ENCODE measurements at places on chromosomes 13 and 19. TPM values are rescaled to one million over a fixed set of nuclear protein-coding genes. Genes with fewer than 3 reads are reported as not detected.

Gene SMIM44
- total RNA-seq, result not detected

DNA sequence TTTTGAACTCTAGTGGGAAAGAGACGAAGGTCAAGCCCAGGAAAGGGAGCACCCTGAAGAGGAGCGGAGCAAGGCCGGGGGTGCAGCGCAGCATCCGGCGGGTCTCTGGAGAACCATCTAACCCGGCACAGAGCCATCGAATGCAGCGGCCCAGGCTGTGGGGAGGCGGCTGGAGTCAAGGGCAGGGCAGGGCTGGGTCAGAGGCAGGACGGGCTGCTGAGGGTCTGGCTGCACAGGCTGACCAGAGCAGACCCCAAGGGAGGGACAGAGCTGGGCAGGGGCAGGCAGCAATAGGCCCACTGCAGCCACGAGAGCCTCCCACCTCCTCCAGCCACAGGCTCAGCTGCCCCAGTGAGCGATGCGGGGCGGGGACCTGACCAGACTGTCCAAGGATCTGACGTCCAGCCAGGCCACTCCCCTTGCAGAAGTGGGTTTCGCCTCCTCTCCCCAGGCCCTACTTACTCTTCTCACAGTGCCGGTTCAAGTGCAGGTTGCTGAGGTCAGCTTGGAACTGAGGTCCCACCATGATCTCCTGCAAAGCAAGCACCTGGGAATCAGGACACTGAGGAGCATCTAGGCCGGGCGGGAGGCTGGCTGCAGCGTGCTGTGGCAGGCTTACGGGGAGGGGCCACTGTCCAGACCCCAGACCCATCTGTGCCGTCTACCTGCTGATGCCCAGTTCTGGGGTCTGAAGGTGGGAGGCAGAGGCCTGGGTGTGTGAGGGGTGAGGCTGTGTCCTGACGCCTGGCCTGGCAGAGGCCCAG is 19.2 kb downstream of the MIER2 start:
- no peak for DNase-seq

Gene PTH2
- not detected for total RNA-seq

DNA sequence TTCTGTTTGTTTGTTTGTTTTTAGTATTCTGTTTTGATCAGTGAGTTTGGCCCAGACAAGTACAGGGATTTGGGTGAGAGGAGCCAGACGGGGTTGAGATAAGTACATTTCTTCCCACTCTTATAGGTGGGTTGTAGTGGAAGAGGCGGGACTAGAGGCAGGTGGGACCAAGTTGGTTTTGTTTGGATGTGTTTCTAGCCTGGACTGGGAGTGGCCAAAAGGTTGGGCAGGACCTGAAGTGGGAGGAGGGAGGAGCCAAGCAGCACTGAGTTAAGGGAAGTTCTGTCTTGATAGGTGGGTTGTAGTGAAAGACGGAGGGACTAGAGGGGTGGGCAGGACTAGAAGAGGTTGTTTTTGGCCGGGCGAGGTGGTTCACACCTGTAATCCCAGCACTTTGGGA is 9.0 kb downstream of the DNASE2 start:
- DNase-seq, result no peak

DNA sequence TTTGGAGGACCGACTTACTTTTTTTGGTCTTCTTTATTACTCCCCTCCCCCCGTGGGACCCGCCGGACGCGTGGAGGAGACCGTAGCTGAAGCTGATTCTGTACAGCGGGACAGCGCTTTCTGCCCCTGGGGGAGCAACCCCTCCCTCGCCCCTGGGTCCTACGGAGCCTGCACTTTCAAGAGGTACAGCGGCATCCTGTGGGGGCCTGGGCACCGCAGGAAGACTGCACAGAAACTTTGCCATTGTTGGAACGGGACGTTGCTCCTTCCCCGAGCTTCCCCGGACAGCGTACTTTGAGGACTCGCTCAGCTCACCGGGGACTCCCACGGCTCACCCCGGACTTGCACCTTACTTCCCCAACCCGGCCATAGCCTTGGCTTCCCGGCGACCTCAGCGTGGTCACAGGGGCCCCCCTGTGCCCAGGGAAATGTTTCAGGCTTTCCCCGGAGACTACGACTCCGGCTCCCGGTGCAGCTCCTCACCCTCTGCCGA is 409 bp downstream of the FOSB start:
- DNase-seq, result no peak

- DNase-seq, result no peak
Observed at GRCh38 chr19:17560205-17560595, 4.8 kb downstream of the COLGALT1 start.

DNA sequence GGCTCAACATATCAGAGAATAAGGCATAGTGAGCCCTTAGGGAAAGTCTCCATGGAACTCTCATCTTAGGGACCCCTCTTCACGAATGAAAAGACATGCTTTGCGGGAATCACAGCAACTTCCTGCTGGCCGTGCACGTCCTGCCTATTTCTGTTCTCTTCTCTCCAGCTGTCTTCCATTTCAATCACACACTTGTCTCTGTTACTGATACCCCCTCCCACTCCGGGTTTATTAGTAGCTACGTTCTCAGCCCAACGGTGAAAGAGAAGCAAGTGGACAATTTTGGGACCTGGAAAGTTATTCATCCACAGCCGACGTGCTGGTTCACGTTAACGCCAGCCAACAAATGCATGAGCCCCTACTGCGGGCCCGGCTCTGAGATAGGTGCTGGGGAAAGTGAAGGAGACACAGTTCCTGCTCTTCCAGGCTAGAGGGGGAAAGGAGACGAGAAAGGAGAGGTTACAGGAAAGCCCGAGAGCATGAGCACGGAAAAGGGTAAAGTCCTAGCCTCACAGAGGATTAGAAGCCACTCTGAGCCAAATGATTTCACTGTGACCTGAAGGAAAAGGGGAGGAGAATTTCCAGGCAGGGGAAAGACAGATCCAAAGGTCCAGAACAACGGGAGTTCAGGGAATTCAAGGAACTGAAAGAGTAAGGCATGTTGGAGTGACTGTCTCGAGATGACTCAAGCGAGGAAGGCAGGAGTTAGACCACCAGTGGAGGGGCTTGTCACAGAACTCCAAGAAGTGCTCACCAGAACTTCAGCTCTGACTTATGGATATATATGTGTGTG is 81.8 kb upstream of the CLDN10 start:
- no peak for DNase-seq

Gene CCNA1
- total RNA-seq, result 1.8 TPM

DNA sequence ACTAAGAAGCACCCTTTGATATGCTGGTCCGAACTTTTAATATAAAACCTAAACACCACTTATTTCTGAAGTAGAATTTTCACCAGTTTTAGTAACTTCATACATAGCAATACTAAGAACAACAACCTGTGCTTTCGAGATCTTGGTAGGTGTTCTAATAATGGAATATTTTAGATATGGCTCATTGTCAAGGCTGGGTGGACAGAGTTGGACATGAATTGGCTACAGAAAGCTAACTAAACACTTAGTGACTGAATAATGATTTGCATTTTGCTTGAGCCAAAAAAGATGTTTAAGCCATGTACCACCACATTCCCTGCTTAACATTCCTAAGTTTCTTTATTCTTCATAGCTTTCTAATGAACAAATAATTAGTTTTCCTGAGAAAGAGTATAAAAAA is 344.3 kb upstream of the SGCG start:
- no peak for DNase-seq

DNA sequence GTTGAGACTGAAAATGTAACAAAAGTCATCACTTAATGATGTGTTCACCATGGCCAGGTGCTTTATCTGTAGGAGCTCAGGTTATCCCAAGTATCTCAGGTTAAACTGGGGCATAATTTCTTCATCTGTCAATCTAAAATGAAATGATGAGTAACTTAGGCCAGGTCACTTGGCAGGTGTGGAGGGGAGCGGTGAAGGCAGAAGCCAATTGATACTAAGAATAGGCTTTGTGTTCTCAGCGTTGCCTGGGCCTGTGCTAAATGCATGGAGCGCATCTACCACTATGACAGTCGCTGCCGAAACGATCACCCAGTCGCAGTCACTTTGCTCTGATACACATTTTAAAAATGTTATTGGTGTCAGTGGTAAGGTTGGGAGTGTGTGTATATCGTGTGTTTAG is 91.6 kb downstream of the FGF9 start:
- DNase-seq, result no peak

DNA sequence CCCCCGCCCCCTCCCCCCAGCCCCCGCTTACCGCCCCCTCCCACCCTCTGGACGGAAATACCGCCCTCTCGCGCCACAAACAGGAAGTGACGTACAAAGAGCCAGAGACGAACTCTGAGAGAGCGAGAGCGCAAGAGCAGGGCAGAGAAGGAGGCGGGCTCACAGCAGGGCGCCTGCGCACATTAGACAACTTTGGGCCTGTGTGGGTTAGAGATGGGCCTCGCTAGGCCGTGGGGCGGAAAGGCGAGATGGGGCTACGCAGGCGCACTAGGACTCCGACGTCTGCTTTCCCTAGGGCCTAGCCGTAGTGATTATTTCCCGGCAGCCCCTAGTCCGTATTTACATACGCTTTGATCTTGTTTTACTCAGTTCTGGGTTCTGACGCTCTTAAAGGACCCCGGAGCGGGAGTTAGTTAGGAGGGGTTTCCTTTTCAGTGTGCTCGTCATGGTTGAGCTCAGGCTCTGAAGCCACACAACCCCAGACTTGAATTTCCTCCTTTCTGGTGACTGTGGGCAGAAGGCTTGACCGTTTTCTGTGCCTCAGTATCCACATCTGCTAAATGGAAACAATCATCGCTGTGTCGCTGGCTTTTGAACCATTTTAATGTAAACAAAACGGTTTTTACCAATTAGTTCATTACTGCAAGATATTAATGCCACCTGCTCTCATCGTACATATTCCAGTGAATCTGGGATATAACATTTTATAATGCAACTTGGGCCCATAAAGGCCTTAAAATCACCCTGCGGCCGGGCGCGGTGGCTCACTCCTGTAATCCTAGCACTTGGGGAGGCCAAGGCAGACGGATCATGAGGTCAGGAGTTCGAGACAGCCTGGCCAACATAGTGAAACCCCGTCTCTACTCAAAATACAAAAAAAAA is 449 bp upstream of the AKT2 start:
- DNase-seq, result peak; percentile 99

Gene EFNB2
- 10.1 TPM for total RNA-seq

DNA sequence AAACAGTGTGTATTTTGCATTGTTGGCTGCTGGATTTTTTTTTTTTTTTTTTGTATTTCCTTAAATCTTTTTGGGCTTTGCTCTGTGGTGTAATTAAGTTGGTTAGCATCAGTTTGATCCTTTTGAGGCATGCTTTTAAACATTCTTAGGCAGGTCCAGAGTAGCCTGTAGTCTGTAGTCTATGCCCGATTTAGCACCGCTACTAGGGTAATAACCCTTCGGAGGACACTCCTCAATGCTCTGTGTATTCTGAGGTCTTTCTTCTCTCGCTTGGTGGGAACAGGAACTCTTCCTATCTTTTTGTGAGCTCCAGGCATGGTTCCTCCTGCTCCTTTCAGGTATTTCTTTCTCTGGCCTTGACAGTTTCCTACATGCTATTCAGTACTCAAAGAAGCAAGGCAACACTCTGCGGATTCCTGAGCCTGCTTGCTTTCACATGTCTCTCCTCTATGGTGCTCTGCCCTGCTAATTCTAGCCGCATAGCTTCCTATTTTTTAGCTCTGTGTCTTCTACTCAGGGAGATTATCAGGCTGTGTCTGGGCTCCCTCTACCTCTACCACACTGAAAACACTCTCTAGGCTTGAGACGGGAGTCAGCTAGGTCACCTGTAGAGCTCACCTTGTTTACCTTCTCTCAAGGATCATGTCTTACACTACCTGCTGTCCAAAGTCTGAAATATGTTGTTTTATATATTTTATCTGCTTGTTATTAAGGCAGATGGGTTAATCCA is 195.1 kb downstream of the NDFIP2 start:
- no peak for DNase-seq

Gene EVI5L
- total RNA-seq, result 21.5 TPM

- peak; percentile 61 for DNase-seq
Observed at GRCh38 chr13:93624311-93624777, 397.7 kb downstream of the GPC6 start.

DNA sequence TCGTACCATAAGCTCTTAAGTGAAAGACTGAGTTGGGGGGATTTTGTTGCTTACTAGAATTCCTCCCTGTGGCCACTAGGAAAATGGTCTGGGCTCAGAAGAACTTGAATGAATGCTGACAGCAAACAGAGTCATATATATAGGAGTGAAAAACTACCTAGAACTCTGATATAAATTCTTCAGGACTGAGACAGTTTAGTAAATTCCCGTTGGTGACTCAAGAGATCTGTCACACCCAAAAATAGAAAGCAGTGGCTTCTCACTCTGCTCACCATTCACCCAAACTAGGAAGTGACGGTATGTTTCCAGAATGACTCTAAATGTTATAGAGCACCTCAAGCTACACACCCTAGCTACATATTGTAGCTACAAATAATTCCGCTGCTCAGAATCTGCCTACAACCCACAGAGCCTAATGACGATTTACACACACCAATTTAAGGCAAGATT is 116.2 kb downstream of the TBC1D4 start:
- peak; percentile 90 for DNase-seq

Gene SIGLECL1
- total RNA-seq, result not detected

DNA sequence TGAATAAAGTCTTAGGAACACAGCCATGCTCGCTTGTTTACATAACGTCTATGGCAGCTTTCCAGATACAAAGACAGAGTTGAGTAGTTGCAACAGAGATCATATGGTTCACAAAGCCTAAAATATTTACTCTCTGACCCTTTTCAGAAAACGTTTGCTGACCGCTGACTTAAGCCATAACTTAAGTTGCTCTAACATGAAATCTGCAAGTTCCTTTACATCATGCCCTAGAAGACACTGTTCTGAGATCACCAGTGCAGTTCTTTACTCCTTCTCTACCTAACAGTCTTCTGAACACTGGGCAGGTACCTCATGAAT is 166.4 kb downstream of the DCLK1 start:
- peak; percentile 17 for DNase-seq

Gene ARL11
- not detected for total RNA-seq

Gene BRSK1
- total RNA-seq, result 10.8 TPM

GRCh38 chr13:78603240-78603957 is at the start of gene POU4F1:
Gene POU4F1 (minus strand): TSS chr13:78603552. CDS start chr13:78603326, 226 bp downstream.
- peak; percentile 68 for DNase-seq

Gene POU4F1
- 0.29 TPM for total RNA-seq

- DNase-seq, result no peak
Observed at GRCh38 chr19:54099190-54099902, 1.3 kb downstream of the OSCAR start.

Gene CACNG7
- 0.23 TPM for total RNA-seq

DNA sequence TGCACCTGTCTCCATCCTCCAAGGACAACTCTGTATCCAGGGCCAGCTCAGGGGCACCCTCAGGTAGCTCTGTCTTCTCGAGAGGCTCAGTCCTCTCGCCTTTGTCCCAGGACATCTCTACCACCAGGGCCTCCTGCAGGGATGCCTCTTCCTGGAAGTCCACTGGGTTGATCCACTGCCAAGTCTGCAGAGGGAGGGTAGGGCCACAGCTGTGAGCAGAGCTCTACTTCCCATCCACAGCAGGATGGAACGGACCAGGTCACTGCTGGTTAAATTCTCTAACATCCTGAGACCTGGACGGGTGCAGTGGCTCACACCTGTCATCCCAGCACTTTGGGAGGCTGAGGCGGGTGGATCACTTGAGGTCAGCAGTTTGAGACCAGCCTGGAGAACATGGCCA is 26.8 kb downstream of the IL12RB1 start:
- DNase-seq, result no peak

DNA sequence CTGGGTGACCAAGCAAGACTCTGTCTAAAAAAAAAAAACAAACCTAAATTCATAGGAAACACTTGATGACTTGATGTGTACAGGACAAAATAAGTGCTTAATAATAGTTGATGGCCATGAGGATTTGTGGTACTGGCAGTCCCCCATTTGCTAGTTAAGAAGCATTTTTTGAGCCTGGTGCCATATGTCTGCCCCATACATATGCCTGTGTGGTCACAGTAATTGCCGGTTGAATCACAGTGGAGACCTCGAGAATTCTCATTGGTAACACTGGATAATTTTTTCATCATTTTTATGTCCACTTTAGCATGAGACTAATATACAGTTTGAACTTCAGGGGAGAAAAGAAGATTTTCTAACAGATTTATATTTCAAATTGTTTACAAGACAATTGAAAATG is 79.2 kb downstream of the LRCH1 start:
- DNase-seq, result peak; percentile 61

Measured in LHCN-M2 (cell line).